ENCODE measurements at places on chromosomes 6 and 20.

GRCh38 chr6:2634139-2634964 lies 116.4 kb downstream of the MYLK4 start:
- peak; percentile 65 for DNase-seq

DNA sequence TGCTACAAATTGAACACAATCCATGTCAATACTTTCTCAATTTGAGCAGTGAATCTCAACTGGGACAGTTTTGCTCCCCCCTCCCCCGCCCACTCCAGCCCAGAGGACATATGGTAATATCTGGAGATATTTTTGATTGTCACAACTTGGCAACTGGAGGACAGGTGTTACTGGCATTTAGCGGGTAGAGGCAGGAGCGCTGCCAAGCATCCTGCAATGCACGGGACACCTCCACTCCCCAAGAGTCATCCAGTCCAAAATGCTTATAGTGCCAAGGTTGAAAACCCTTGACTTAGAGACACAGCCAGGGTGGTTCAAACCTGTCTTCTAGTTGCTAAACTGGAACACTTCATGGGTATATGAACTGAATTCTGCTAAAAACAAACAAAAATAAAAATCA lies 26.9 kb upstream of the LRRC1 start:
- no peak for DNase-seq

DNA sequence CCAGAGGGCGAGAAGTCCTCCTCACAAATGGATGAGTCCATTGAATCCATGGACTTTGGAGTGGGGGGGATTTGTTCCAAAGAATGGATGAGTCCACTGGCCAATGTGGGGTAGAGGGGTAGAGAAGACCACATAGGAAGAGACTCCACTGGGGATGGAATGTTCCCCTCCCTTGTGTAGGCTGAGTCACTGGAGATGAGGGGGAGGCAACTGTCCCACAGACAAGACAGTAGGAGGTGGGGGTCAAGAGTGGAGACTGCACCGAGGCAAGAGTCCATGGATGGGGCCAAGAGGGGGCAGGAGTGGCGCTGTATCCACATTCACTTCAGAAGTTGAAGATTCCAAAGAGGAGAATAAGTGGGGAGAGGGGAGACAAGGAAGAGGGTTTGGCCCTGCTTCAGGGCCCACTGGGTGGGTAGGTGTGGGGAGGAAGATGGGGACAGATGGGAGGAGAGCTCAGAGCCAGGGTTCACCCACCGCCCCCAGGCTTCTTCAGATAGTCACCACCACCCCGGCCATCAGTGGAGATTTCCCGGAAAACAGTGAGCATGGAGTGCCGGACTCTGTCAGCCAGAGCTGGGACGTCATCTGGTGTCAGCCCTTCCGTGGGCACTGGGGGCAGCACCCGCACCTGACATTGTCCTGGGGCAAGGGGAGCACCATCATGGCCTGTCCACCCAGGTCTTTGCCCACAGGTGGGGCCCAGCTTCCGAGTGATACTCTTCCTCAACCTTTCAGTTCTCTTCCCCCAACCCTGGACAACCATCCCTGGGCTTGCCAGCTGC lies 4.6 kb downstream of the EGFL8 start:
- no peak for DNase-seq

- DNase-seq: peak; percentile 7
Measured at GRCh38 chr6:165439928-165440554, 130.6 kb upstream of the C6orf118 start.

DNA sequence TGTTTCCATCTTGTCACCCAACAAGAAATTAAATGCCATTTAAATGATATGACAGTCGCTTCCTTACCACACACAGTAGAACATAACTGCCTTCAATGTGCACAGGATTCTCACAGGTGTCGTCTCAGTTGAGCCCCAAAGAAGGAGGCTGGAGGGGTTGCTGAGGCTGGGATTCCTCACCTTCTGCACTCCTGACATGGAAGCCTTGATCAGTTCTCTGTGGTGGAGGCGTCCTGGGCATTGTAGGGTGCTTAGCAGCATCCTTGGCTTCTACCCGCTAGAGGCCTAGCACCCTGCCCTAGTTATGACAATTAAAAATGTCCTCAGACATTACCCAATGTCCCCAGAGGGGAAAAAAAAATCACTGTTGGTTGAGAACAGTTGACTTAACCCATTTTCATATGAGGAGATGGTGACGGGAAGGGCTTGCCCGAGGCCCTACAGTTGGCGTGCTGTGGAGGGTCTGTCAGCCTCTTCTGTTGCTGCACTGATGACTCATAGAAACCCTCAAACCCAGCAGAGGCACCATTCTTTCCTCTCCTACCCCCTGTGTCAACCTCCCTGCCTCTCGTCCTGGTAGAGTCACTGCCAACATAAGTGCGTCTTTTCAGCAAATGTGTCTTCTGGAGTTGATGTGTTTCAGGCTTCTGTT lies 19.3 kb upstream of the ZNF831 start:
- no peak for DNase-seq

- DNase-seq: no peak
Measured at GRCh38 chr6:146901940-146902816, 302.0 kb upstream of the STXBP5 start.

DNA sequence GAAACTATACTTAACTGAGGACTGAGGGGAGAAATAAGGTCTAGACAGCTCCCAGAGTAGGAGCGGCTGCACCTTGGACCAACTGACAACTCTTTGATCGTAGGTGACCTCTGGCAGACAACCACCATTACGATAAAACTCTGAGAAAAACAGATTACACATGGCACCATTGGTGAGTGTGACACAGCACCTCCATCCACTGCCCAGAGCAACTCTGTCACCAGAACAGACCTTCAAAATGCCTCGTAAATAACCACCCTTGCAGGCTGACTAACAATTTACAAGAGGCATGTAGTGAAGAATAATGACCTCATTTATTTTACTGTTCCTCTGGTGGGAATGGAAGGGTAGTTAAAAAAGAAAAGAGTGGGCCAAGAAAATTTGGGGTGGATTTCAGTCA lies 64.2 kb downstream of the F13A1 start:
- no peak for DNase-seq

GRCh38 chr6:22751223-22751622 lies 181.9 kb downstream of the HDGFL1 start:
- no peak for DNase-seq

- DNase-seq: no peak
Measured at GRCh38 chr20:33871362-33871761, 60.2 kb downstream of the CHMP4B start.

DNA sequence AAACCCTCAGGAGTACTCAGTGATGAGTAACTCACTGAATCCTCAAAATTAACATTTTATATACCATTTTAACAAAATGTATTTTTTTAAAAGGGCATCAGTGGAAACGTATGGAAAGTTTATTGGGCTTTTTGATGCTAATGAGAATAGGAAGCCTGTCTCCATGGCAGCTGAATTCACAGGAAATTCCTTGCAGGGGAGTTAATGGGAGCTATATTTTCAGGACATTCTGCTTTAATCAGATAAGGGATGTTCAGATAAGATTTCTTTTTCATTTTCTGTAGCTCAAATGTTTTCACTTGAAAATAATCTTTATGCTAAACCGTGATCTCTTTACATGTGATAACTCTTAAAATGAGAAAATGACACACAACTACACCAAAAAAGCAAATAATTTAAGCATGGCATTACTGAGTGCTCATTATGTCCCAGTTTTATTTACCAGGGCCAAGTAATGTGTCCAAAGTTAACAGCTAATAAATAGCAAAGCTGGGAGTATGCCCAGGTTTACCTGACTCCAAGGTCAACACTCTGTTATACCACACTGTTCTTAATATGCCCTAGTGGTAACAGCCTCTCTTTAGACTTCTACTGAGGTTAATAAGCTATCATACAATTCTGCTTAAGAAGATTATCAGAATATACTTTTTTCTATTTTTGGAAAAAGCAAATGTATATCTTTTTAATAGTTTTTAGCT lies 348.1 kb downstream of the GRIK2 start:
- DNase-seq: no peak

- DNase-seq: peak; percentile 24
Measured at GRCh38 chr6:1311400-1312202, at the start of gene FOXQ1. FOXQ1 (plus strand) TSS chr6:1312098; CDS start chr6:1312705, 607 bp downstream.

DNA sequence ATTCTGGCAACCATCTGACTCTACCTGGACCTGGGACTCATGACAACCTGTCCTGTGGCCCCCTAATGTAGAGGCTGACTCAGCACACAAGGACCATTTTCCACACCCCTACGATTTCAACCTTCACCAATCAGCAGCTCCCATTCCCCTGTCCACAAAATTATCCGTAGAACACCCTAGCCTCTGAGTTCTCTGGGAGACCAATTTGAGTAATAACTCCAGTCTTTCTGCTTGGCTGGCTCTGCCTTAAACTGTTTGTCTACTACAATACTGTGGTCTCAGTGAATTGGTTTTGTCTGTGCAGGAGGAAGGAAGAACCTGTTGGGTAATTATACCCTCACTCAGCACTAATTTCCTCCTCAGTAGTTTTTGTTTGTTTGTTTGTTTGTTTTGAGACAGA lies 99.3 kb upstream of the MRPS10 start:
- DNase-seq: peak; percentile 22

DNA sequence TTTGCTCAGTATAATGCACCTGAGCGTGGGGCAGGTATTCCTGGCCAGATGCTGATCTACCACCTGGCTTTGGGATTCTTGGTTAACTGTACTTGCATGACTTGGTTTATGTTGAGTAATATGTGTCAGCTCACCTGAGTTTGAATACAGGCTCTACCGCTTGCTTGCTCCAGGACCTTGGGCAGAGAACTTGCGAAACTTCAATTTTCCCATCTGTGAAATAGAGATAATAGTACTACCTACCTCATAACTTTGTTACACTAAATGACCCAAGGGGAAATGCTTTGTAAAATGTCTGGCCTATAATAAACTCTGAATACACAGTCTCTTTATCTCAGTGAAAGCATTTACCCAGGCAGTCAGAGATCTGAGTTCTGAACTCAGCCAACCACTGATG lies 51.8 kb downstream of the SCAND1 start:
- DNase-seq: no peak

- DNase-seq: no peak
Measured at GRCh38 chr6:160273196-160273595, 14.6 kb upstream of the SLC22A2 start.

GRCh38 chr6:101716810-101717209 lies 323.3 kb downstream of the GRIK2 start:
- DNase-seq: no peak

DNA sequence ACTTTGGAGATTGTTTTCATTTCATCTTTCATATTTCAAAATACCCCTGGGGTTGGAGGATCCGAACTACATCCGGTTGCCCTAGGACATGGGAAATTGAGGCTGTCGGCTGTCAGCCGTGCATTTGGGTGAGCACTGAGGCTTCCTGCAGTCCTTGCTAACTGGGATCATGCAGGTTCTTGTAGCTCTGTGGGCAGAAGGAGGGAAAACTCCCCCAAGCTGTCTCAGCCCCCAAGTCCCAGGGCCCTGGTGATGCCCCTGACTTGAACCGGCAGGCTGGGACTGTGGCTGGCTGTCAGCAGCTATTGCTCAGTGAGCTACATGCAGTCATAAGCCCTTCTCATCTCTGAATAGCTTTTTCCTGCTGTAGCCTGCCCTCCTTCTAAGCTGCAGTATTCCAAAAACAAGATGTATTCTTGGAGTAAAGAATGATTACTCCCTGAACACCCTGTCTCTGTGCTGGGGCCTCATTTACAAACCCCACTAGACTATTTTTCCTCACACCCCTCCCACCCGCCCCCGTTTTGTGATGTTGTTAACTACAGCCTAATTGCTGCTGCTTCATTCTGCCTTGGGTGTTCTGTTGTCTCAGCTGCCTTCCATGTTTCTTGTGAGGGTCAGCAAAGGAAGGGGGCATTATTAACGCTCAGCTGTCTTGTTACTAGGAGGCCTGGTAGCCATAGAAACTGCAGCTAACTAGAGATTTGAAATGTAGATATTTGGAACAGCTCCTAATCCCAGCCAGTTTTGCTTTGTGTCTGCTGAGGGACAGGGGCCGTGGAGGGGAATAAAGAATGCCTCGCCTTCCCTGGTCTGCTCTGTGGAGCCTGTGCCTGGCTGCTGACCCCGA lies 18.1 kb downstream of the MTRES1 start:
- no peak for DNase-seq

DNA sequence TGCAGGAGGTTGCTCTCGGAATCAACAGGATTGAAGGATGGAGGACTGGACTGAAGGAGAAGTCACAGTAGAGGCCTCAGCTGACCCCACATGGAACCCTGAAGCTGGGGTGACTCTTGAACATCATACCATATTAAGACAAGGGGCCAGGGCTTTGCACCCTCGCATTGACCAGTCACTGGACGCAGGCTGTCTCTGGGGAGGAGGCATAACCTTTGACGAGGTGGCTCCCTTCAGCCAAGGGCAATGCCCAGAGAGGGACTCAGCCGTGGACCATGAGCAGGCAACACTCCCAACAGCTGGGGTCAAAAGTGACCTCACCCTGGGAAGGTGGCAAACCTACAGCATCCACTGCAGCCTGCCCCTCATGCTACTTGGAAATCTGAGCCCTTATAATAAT lies 21.7 kb downstream of the PACSIN1 start:
- DNase-seq: no peak

DNA sequence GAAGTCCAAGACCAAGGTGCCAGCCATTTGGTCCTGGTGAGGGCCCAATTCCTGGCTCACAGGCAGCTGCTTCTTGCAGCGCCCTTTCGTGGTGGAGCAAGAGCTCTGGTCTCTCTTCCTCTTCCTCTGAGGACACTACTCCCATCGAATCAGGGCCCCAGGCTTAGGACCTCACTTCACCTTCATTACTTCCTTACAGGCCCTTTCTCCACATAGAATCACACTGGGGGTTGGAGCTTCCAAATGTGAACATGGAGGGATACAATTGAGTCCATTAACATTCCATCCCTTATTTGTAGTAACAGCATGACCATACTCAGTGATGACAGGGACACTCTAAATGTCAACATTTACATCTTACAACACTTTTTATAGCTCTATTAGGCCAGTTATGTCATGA lies 2.3 kb downstream of the RAMACL start:
- DNase-seq: no peak

DNA sequence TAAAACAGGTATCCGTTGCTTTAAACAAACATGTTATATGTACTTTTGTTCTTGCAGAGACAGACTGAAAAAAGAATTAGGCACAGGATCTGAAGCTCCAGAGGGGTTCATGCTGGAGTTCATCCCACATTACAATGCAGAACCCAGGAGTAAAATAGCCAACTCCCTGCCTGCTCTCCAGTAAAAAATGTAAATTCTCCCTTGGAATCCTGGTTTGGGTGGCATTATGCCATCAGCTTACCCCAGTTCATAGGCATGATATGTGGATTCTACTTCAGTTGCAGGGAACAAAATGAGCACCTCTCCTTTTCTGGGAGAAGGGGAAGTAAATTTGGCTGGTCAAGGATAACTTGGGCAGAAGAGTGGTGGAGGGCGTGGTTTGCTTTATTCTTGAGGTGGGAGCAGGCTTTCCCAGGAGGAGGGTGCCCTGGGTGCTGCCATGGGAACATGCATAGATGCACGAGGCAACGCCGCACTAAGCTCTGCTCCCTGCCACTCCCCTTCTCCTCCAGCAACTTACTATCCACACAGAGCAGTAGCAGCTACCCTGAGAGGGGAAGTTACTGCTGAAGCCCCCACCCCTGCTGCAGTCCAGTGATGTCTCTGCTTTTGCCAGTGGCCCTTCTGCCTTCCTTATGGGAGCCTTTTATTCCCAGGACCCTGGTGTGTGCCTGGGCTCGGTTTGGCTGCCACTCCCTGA lies 71.6 kb upstream of the GLP1R start:
- no peak for DNase-seq

All from GM06990 (cell line).